ENCODE measurements at places on chromosomes 4 and X.

DNA sequence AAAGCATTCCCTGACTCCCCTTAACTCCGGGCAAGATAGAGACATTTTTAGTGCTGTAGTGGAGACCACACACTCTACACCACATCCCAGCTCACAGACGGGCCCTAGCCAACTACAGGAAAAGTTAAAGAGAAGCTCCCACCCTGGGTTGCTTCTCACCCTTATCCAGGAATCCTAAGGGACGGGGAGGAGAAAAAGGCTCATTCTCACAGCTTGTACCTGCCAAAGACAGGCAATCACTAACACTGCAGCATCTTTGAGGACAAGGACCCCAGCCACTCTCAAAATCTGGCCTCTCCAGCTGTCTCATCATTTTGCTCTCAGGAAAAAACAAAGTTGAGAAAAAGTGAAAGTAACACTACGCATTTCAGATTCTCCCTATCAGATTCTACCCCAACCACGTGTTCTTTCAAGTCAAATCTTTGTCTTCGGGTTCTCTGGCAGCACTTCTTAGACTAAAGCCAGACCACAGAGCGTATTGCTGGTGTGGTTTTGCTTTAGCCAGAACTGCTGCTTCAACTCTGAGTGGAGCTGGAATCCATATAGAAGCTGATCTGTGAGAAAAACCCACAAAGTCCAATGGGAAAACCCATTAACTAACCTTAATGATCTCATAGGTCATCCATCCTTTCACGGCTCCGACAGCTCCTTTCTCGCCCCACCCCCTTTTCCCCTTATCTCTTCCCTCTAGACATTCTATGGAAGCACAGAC lies 605.9 kb upstream of the DIPK2B start:
- no peak for DNase-seq

- no peak for DNase-seq
These were observed 43.5 kb downstream of the FAM193A start for GRCh38 chr4:2579910-2580309.

DNA sequence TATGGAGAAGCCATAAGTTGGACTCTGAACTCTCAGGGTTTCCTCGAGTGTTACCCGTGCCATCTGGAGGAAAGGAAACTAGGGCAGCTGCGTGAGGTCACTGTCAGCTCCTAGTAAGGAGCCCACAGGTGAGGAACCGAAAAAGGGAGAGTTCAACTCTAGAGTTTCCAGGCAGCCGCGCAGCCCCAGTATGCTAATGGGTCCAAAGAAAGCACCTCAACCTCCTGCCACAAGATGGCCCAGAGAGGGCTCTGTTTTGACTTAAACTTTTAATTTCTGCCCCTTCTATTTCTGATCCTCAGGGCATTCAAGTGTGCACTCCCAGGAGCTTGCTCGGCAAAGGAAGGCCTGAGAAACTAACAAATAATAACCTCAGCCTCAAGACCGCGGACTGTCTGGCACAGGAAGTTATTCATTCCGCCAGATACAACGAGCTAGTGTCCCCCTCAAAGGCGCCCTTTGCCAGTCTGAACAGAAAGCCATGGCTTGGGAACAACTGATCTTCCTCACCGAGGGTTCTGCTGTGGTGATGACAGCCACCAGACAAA lies 13.9 kb downstream of the SCARB2 start:
- DNase-seq: peak; percentile 83

- no peak for DNase-seq
These were observed 68.6 kb downstream of the ENPEP start for GRCh38 chr4:110544594-110544993.

- no peak for DNase-seq
These were observed 34.7 kb upstream of the ENPP6 start for GRCh38 chr4:184252136-184253071.

DNA sequence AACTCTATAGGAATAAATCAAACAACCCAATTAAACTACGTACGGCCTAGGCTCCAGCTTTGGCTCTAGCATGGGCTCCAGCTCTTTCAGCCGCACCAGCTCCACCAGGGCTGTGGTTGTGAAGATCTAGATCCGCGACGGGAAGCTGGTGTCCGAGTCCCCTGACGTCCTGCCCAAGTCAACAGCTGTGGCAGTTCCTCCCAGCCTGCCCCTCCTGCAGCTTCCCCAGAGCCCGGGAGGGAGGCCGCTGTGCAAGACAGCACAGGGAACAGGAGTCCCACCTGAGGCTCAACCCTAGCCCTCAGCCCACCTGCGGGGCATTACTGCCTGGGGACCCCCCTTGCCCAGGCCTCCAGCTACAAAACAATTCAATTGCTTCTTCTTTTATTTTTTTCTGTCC lies 2680.3 kb downstream of the PCDH7 start:
- DNase-seq: no peak

DNA sequence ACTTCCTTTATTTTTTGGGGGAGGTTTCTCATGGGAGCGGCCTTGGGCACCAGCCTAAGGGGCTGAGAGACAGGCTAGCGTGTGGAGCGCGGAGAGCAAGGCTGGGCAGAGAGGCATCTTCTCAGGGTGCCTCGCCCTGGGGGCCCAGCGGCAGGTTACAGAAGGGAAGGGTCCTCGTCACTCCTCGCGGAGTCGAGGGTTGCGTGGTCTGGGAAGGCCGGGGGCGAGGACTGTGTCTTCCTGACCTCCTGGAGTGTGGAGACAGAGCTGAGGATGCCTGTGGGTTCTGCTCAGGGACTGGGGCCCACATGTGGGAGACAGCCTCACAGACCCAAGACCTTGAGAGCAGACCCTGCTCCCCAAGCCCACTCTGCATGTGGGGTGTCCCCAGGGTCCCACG lies 79.6 kb upstream of the LRPAP1 start:
- no peak for DNase-seq

- no peak for DNase-seq
These were observed 293.9 kb downstream of the AFF2 start for GRCh38 chrX:148794350-148794749.

DNA sequence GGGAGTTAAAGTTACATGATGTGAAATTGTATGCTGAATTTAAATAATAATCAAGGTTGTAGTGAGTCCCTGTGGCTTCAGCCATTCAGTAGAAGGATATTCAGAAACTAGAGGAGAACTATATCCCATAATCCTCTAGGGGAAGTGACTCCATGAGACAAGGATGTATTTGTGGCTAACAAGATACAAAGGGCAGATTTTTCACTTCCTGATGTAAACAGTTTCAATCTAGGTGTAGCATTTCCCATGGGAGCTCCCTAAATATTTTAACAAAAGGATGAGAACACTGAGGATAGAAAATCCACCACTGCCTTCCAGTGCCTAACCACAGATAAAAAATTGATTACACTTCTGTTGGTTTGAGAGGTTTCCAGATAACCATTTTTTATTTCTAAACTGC lies 435.4 kb upstream of the TENM3 start:
- DNase-seq: no peak

DNA sequence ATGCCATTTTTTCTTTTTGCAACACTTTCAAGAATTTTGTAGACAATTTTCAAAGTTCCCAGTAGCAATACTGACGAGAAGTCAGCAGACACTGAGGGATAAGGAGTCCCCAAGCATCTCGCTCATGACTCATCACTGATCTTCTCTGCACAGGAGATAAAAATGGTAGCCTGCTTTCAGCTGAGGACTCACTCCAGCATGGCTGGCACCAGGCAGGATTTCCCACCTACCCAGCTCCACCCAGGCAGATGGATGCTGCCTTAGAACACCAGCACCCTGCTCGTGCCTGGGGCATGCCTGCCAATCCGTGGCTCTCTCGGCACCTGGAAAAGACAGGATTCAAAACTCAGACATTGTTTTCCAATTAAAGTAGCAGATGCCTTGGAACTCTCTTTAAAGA lies 24.9 kb downstream of the JAKMIP1 start:
- no peak for DNase-seq
